Activated T-cell treated with anti-CD3 and anti-CD28 coated beads for 1 hour (primary cell): ENCODE measurements at places on chromosomes 2 and 18.

DNA sequence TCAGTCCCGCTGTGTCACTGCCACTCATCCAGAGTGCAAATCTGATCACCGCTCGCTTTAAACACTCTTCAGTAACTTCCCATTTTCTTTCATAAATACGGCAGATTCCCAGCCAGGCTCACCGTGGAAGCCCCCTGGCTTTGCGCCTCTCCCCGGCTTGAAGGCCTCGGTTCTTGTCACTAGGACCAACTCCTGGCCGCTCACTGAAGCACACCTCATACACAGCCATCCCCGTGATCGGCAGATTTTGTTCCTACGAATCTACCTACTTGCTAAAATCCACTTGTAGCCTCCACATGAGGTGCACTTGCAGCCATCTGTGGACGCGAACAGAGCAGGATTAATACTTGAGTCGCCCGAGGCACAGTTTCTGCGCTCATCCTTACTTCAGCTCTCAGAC is 462.4 kb upstream of the MYT1L start:
- DNase-seq = no peak

GRCh38 chr2:211479536-211480150 is 923.2 kb downstream of the CPS1 start:
- DNase-seq = no peak

GRCh38 chr2:152097801-152098495 is 896 bp downstream of the CACNB4 start:
- no peak for DNase-seq

GRCh38 chr2:120576509-120577474 is 158.9 kb upstream of the GLI2 start:
- DNase-seq = no peak

DNA sequence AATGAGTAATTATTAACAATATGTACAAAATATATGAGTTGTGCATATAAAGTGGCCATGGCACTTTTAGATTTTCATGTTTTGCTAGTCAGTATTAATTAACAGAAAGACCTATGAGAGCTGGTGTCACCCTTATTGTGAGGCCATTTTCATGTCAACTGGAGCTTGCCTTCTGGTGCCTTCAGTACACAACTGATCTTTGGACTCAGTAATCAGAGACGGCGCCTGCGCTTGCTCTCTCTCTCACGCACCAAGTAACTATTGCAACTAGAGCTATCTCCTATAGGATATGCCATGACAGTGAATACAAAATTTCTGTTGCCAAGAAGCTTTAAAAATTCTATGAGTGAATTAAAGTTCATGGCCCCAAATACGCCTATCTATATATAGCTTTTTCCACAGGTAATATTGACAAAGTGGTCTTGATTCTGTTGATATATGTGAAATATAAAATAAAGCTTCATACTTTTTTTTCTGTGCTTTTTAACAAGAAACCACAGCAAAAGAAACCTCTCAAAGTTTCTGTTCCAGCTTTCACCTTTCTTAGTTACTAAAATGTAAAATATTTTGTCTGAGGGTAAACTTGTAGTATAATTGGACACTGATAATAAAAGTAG is 2.9 kb downstream of the SERTAD2 start:
- no peak for DNase-seq

DNA sequence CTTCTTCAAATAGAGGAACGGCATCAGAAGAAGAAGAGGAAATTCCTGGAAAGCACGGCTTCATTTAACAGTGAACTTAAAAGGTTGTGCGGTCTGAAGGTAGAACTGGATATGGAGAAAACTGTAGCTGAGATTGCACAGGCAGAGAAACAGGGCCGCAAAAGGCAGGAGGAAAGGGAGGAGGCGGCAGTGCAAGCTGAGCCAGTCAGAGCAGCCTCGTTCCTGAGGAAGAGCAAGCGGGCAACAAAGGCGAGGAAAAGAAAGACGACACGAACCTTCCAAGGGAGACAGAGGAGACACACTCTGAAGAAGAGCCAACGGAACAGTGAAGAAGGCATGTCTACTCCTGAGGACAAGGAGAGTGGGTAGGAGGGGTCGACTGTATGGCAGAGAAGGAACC is 22.6 kb upstream of the GAREM2 start:
- DNase-seq = no peak
